Tibial artery (tissue), 4 donors: ENCODE measurements at places on chromosomes 2 and 18.

DNA sequence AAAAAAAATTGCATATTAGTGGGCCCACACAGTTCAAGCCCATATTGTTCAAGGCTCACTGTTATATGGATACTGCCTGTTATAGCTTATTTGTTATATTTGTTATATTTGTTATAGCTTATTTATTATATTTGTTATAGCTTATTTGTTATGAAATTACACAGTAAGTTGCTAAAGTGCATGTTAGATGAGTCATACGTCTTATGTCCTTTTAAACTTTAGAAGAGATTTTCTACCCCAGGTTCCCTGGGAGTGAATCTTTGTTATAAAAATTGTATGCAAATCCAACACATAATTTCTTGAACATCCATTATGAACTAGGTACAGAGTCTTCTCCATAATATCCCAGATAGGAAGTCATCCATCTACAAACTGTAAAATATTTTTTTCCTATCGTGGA, 22.1 kb downstream of the HTR2B start:
- no peak for DNase-seq

- no peak for DNase-seq
Measured at GRCh38 chr2:7023542-7023941, 106.3 kb downstream of the RNF144A start.

DNA sequence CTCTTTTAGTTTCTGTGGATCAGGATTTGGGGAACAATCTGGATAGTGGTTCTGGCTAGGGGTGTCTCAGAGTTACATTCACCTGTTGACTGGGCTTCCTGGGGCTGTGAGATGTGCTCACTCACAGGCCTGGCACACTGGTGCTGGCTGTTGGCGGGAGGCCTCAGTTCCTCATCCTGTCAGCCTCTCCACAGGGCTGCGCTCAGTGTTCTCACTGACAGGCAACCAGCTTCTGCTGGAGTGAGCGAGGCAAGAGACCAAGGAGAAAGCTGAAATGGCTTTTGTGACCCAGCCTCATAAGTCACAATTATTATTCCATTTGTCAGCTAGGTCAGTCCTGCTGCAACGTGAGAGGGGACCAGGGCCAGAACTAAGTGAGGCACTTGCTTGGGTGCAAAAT, 180.6 kb upstream of the GLI2 start:
- DNase-seq, result no peak

GRCh38 chr2:200847269-200847668, 17.2 kb downstream of the CLK1 start:
- DNase-seq, result no peak

- no peak for DNase-seq
Measured at GRCh38 chr2:7984693-7985353, 697.0 kb upstream of the ID2 start.

GRCh38 chr2:219010162-219010756, 17.0 kb upstream of the CRYBA2 start:
- no peak for DNase-seq

DNA sequence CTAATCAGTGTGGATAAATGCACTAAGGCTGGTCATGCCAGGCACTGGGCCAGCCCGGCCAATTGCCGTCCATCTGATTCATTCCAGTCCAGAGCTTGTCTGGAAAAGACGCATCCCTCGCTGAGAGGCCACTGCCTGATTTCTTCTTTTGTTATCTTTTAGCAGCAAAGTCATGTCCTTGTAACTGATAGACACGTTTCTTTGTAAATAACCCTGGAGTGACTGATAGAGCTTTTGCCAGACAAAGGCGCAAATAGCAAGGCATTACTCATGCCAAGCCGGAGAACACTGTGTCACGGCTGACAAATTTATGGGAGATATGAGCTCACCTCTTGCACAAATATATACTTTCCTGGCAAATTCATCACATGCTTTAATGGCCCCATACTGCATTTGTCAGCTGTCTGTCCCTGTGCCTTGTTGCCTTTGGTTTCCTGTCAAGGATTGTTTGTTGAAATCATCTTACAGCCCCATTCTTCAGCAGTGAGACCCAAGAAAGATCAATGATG, 164.4 kb downstream of the ETAA1 start:
- DNase-seq, result no peak

- no peak for DNase-seq
Measured at GRCh38 chr2:12363569-12363968, 353.2 kb upstream of the TRIB2 start.

DNA sequence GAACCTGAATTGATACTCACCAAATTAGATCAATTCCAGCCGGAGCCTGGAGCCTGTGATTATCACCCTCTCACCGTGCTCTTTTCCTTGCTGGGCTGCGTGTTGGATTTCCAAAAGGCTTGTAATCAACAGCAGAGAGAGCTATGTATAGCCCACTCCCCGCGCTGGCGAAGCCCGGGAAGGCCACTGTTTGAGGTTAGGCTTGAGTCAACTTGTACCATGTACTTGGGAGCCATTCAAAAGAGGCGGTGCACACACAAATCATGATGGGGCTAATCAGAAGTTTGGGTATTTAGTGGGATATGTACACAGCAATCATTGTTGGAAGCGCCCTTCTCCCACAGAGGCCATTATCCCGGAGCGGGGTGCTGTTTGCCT, 151.6 kb downstream of the GLI2 start:
- no peak for DNase-seq
